ENCODE measurements at places on chromosomes 6 and 20.

GRCh38 chr6:156909212-156910010, 132.2 kb downstream of the ARID1B start:
- no peak for DNase-seq

DNA sequence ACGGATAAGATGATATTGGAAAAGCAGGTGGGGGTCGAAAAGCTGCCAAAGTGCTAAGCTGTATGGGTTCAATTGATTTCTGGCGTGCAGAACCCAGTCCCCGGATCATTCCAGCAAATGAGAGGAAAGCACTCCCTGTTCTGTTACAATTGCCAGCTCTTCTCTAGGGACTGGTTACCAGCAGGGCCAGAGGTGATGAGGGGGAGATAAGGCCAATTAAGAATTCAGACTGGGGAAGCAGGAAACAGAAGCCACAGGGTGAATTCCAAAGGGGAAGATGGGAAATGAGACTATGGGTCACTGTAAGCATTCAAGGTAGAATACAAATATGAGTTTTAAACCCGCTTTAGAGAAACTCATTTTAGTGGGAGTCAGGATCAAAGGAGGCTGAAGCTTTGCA, 349.4 kb upstream of the MAP3K7 start:
- DNase-seq, result no peak

DNA sequence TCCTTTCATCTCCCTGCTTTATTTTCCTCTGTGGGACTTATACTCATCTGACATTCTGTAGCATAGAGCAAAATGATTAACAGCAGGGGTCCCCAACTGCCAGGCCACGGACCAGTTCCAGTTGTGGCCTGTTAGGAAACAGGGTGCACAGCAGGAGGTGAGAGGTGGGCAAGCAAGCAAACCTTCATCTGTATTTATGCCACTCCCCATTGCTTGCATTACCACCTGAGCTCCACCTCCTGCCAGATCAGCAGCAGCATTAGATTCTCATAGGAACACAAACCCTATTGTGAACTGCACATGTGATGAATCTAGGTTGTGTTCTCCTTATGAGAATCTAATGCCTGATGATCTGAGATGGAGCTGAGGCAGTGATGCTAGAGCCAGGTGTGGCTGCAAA, 130.5 kb upstream of the SLC24A3 start:
- no peak for DNase-seq

- no peak for DNase-seq
Observed at GRCh38 chr6:134427721-134428120, 109.8 kb upstream of the SGK1 start.

DNA sequence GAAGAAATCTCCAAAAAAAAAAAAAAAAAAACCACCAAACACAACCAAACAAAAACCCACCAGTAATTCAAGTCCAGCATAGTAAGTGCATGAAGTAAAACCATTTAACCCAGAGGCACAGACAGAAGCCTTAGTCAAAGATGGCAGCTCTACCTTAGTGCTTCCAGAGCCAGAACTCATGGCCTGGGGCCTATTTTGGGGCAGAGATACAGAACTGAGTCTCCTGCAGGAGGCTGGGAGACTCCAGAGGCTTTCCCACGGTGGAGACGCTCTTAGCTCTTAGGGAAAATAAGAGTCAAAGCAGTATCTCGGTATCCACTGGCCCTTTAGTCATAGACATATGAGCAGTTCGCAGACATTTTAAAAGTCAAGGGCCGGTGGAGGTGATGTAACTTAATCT, 129.5 kb downstream of the GPX5 start:
- DNase-seq, result no peak

DNA sequence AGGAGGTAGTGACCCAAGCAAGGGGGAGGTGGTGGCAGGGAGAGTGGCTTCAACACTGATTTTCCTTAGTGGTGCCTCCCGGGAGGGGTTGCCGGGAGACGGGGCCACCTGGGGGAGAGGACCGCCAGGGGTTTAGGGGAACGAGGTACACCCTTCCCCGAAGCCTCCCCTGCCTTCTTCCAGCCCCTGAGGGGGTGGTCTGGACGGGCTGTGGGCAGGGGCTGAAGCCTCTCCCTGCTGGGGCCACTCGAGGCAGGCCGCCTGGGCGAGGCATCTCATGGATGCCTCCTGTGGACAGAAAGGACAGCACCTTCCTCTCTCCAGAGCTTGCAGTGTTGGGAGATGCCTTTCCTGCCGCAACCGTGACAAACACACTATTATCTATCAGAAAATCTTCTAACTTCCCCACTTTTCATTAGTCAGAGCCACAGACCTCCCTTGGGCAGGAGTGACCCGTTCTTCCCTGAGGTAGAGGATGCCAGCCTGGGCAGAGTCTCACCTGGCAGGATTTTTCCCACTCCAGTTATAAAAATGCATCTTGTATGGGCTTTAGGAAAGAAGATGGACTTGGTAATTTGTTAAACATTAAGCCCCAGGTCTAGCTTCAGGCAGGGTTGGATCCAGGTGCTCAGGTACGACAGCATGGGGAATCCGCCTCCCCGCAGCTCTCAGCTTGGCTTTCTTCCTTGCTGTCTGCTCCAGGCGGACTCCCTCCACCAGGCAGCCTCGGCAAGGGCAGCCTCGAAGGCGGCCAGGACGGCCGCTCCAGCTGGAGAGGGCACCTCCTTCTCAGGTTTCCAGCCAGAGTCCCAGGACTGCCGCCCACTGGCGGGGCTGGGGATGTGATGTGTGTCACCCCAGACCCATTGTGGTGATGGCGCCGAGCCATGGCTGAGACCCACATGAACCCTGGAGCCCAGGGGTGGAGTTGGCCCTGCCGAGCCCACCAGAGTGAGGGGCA, 11.0 kb downstream of the HRH3 start:
- DNase-seq, result no peak

Data from hematopoietic multipotent progenitor cell treated with erythropoietin and hydrocortisone succinate and interleukin-3 and kit ligand, for 17 days (in vitro differentiated cells).